ENCODE measurements at places on chromosomes 16 and 17.

DNA sequence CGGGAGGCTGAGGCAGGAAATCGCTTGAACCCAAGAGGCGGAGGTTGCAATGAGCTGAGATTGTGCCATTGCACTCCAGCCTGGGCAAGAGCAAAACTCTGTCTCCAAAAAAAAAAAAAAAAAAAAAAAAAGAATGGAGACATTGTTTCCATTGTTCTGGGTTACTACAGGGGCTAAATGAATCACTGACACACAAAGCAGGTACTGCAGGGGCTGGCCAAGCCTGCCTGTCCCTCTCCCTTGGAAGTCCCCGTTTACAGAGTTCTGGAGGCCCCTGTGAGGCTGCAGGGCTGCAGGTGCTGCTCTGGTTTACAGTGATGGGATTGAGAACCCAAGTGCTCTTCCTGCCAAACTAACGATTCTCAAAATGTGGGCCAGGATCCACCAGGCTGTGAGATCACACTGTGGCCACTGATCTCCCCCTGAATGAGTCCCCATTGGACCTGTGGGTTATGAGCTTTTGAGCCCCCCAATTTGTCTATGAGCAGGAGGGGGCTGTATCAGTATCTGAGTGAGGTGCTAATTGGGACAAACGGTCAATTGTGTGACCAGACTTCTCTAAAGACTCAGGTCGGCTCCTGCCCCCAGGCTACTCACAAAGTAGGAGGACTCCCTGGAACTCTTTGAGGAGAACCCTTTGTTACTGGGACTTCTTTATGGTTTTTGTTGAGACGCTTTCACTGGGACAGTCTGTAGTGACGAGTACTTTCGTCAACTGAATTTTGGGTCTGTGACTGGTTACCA, 39.0 kb downstream of the DNAH17 start:
- no peak for DNase-seq

GRCh38 chr16:75263291-75263962, 12.0 kb upstream of the BCAR1 start:
- no peak for DNase-seq

DNA sequence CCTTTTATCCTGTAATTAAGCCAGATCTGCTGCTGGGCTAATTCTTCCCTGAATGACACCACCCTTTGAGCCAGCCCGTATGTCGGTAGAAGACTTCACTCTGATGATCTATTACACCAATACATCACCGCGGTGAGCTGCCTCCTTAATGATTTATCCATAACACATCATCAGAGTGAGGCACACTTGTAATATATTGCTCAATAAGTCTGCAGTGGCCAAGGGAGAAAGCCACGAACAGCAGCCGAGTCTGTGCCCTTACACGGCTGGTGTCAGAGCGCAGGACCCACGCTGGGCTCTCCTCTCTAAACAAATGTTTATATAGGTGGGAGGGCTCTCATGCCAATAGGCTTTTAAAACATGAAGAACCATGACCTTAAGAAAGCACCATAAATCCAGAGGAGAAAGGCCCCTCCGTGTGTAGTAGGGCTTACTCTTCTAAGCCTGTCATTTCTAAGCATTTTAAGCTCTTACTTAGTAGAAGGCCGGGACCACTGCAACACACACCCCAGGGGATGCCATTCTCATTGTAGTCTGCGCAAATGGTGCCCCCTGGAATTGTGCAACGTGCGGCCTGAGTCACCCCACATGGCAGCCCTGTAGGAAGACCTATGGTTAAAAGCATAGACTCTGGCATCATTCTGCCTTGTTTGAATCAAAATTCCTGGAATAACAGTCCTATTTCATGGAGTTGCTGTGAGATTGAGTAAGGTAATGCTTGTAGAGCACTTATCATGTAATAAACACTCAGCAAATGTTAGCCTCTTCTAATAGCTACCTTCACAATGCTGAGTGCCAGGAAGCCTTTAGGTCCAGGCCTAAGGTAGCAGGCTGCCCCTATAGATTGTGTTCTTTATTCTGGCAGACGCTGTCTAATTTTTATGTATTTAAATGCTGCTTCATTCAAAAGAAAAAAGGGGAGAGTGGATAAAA, 26.1 kb downstream of the MRPS23 start:
- DNase-seq: no peak

DNA sequence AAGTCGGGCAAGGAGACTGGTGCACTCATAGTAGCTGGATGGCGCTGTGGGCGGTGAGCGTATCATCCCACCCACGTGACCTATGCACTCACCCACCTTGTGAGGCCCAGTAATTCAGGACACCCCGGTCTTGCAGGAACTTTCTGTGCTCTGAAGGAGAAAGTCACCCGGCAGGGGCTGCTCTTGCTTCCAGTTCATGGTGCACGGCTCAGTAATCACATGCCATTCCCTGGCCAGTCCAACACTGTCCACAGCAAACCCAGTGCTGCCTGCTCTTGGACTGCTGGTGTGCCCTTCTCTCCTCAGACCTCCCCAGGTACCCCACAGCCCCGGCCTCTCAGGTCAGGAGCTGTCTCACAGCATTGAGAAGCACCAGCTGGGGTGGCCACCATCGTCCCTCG, 16.4 kb upstream of the RHBDF2 start:
- no peak for DNase-seq

- no peak for DNase-seq
Observed at GRCh38 chr17:18004345-18004744, 31.7 kb downstream of the DRC3 start.
